Psoas muscle (tissue), 8 donors: ENCODE measurements at places on chromosomes 11 and 22. TPM values are rescaled to one million over a fixed set of nuclear protein-coding genes. Genes with fewer than 3 reads are reported as not detected.

DNA sequence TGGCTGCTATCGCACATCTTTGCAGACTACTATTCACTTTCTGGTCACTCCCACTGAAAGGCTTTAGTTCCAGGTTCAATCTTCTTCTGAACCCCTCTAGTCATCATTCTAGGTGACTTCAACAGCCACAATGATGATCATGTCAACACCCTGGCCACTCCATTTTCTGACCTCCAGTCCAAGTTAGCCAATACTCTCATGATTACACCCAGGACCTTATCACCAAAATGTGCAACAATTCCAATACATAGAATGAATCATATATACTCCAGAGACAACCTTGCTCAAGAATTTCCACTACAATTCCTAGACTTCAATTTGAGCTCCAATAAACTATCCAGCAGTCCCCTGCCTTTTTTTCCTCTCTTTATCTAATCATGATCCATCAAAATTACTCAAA lies 70.7 kb downstream of the PAK1 start:
- DNase-seq, result no peak

DNA sequence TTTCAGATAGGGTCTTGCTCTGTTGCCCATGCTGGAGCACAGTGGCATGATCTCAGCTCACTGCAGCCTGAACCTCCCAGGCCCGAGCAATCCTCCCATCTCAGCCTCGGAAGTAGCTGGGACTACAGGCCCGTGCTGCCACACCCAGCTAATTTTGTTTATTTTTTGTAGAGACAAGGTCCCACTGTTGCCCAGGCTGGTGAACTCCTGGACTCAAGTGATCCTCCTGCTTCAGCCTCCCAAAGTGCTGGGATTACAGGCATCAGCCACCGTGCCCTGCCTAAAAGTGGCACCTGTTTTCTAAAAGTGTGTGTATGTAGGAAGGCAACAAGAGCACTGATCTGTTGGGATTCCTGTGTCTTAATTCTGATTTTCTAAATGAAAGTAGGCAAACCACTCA lies 20.2 kb downstream of the PACS1 start:
- no peak for DNase-seq

DNA sequence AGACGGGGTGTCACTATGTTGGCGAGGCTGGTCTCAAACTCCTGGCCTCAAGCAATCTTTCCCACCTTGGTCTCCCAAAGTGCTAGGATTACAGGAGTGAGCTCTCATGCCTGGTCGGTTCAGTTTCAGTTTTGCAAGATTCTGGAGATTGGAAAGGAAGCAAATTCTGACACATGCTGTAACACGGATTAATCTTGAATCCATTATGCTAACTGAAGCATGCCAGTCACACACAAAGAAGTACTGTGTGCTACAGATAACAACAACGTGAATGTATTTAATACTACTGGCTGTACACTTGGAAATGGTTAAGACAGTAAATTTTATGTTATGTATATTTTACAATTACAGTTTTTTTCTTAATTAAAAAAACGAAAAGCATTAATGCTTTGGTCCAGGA lies 107.6 kb downstream of the MED15 start:
- no peak for DNase-seq

- peak; percentile 79 for DNase-seq
These were observed 8.4 kb downstream of the FAM118A start for GRCh38 chr22:45318168-45318557.

DNA sequence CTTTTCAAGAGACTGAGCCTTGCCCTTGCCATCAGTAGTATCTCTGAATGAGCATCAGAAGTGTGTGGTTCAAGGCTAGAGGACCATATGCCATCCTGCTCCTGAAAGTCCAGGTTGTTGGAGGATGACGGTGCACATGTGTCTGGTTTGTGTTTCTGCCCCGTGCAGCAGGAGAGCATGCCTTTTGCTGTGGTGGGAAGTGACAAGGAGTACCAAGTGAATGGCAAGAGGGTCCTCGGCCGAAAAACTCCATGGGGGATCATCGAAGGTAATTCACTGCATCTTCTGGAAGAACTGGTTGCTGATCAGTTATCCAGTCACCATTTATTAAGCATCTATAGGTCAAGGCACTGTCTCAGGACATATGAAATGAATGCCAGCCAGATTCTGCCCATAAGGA lies 6.1 kb upstream of the WBP2NL start:
- no peak for DNase-seq

OOSP3 gene
- total RNA-seq, result not detected

- DNase-seq, result no peak
These were observed 48.7 kb upstream of the RASD2 start for GRCh38 chr22:35491908-35492380.

GAL gene
- not detected for total RNA-seq

TMEM191C gene
- total RNA-seq, result 0.34 TPM

GRCh38 chr11:22337596-22338485 lies at the start of gene SLC17A6:
Gene SLC17A6 (plus strand): TSS chr11:22338381. CDS start chr11:22338534, 153 bp downstream.
- DNase-seq, result no peak

DNA sequence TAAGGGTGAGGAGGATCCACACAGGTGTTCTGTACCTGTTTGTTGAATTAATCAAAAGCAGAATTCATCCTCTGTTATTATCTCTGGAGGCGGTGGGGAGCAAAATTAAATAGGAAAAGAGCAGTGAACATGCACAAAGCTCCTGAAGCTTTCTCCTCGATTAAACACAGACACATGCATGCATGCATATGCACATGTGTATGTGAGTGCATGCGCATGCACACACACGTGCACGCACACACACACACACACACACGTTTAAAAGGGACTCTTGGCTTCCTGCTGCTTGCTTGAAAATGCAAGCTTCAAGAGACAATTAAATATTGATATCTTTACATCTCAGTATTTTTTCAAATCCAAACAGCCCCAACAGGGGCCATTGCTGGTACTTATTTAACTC lies 462.1 kb downstream of the BUD13 start:
- DNase-seq, result no peak

IL18 gene
- total RNA-seq, result 13.8 TPM

DNA sequence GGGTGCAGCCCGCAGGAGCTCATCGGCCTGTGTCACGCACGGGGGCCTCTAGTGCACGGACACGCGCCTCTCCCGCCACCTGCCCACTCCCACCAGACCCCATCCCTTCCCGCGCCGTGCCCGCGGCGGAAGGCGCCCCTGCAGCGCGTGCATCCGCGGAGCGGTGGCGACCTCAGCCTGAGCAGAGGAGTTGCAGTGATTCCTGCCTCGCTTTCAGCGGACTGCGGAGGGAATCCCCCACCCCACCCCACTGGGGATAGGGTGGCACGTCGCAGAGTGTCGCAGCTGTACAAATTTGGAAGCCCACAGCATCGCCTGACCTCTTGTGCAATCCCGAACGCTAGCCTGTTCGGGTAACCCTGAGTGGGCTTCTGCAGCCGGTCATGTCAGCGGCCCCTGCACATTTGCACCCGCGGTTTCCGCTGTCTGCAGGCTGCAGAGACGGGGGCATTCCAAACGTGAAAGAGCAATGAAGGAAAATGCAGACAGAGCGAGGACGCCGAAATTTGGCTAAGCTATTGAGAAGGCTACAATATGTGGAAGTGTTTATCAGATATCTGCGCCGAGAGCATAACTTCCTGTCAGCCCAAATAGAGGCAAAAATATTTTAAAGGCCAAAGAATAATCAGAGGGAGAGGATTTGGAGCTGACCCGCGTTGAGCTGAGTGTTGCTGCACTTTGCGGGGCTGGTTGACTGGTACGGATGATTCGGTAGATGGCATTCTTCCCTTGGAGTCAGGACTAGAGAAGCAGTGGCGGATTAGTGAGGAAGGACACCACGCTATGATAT lies 617 bp upstream of the ARHGAP20 start:
- peak; percentile 13 for DNase-seq
